ENCODE measurements at places on chromosomes 6 and 20. TPM values are rescaled to one million over a fixed set of nuclear protein-coding genes. Genes with fewer than 3 reads are reported as not detected.

DNA sequence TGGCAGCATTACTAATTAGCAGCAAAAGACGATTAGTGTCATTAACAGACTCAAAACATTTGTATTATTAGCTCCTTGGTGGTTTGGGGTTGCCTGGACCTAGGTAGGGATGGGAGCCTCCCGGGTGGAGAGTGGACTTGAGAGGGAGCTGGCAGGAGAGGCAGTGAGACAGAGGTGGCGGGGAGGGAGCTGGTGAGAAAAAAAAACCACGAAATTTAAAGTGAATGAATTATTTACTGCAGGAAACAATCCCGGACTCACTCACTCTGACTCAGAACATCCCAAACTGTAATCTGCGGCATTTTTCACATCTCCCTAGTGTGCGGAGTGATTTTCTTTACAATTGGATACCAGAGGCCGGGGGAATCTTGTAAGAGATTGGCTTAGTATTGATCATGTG lies 14.3 kb upstream of the CDH22 start:
- no peak for ATAC-seq

The KHDRBS2 gene
- total RNA-seq: not detected

DNA sequence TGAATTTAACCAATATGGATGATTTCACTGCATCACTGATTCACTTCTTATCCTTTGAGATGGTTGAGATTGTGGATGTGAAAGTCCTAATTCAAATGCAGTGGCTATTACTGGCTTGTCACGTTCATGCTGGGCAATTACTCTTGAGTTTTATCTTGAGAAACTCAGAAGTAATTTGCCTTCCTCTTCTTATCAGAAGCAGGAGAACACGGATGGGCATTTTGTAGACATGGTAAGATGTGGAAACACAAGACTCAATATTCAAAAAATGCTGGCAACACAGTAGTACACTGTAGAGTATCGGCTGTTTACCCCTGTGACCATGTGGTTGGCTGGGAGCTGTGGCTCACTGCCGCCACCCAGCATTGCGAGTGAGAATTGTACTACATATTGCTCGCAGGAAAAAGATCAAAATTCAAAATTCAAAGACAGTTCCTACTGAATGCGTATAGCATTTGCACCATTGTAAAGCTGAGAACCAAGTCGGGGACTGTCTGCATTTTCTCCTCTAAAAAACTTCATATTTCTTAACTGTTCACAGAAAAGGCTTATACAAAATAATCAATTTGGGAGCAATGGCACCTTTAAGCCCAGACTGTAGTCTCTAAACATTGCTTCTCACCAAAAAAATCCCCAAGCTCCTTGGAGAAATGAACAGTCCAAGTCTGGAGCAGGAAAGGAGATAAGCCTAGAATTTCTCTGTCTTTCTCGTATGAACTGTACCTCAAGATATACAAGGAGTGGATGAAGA lies 61.9 kb upstream of the ELOVL5 start:
- ATAC-seq: peak; percentile 97

The CLPSL2 gene
- total RNA-seq: not detected

DNA sequence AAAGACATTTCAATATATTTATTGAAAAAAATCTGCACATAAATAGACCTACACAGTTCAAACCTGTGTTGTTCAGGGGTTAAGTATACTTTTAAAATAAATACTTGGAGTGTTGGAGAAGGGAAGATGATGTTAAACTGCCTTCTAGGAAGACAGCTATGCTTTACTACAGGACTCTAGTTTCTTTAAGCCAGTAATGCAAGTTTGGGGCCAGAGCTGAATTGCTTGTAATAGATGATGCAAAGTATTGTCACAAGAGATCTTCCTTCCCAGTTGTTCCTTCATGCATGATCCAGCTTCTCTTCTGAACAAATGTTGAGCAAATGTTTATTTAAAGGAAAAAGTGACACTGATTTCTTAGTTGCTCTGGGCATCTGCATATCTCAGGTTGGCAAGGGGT lies 20.2 kb upstream of the RIMS4 start:
- no peak for ATAC-seq

The ADISSP gene
- total RNA-seq: 66.0 TPM

- ATAC-seq: no peak
Observed at GRCh38 chr20:64254156-64254555, 1.4 kb upstream of the PCMTD2 start.
